ENCODE measurements at places on chromosomes 12 and 14.

- DNase-seq = no peak
Observed at GRCh38 chr14:101372894-101373620, 188.2 kb upstream of the DIO3 start.

DNA sequence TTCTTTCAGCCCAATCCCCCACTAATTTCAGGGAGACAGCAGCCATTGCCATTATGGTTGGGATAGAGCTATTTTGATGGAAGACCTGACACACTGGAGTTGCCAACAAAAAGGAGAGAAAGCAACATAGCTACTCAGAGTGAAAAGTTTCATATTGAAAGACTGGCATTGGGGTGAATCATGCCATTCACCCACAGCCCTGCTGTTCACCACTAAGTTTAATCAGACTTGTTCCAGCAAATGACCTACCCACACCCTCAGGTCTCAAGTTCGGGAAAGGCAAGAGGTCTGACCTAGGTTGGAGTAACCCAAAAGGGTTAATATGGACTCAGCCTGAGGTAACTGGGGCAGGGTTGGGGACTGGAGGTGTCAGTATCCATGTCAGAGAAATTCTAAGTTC lies 169.2 kb downstream of the PAWR start:
- DNase-seq = no peak

DNA sequence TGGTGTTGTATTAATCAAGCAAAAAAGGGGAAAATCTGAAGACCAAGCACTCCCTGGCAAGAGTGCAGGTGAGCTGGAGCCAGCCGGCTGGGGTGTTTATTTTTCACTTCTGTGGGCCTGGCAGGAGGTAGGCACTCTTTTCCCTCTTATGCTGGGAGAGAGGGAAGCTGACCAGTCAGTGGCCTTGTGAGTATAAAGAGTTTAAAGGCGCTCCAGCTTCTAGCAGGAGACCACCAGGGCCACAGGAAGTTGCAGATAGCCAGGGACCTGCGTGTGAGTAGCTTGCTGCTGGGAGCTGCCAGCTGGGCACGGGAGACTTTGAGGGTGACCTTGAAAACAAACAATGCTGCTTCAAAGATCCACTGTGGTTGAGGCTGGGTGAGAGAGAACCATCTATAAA lies 217.4 kb upstream of the PWP1 start:
- DNase-seq = no peak

DNA sequence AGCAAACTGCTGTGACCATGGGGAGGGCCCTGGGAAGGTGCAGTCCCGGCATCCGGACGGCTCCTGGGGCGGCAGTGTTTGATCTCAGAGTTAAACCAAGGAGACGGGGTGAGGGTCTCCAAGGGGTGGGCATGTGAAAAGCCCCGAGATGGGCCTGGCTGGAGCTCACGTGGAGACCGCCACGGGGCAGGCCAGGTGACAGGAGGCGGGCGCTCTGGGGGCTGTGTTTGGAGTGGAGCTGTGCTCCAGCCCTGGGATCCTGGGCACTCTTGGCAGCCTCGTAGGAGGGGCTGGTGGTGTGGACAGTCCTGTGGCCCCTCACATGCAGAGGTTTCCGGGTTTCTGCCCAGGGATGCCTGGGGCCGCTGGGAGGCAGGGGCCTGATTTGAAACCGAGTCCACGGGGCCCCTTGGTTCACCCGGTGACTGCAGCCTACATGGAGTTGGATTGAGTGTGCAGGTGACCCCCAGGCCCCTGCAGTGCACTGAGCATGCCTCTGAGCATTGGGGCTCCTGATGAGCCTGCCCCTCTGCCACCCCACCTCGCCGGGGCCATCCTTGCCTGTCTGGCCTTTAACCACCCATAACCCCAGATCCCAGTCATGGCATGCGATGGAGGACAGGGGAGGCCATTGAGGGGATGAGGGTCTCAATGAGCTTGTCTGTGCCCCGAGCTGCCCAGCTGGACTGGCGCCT lies 8.4 kb downstream of the KIF26A start:
- DNase-seq = no peak

DNA sequence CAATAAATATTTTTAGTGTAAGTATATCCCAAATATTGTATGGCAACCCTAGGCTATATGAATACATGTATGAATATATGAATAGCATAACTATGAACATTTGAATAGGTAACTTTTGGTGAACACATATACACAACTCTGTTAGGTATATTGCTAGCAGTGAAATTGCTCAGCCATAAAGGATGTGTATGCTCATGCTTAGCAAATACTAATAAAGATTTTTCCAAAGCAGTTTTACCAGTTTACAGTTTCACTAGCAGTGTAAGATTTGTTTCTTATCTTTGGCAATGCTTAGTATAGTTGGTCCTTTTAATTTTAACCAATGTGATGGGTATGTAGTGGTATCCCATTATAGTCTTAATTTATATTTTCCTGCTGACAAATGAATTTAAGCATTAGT lies 5.3 kb upstream of the DAAM1 start:
- no peak for DNase-seq

DNA sequence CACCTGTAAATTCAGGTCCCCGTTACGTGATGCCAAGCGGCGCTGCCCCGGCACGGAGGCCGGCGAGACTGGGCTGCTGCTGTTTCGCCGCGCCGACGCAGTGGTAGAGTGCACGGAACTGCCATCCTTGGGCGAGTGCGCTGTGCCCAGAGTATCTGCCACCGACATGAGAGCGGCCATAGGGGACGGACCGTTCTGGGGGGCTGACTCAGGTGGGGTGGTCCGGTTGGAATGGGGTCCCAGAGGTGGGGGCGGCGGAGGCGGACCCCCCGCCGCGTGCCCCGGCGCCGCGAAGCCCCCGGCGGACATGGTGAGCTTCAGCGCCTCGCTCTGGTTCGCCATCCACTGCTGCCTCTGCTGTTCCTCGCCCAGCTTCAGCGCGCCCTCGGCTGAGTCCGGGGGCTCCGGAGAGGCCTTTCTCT lies 2.8 kb downstream of the IRF2BPL start:
- no peak for DNase-seq

GRCh38 chr12:45166056-45166455 lies 49.8 kb upstream of the ANO6 start:
- no peak for DNase-seq

DNA sequence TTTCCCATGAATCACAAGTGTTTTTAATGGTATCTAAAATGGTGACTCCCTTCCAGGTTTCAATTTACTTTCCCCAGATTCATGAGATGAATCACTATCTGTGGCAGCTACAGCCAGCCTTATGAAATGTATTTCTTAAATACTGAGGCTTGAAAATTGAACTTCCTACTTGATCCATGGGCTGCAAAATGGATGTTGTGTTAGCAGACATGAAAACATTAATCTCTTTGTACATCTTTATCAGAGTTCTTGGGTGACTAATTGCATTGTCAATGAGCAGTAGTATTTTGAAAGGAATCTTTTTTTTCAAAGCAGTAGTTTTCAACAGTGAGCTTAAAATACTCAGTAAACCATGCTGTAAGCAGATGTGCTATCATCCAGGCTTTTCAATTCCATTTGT lies 250.8 kb downstream of the SLC6A15 start:
- DNase-seq = no peak

- DNase-seq = peak; percentile 28
Observed at GRCh38 chr14:68148276-68148675, 328.7 kb downstream of the RAD51B start.

DNA sequence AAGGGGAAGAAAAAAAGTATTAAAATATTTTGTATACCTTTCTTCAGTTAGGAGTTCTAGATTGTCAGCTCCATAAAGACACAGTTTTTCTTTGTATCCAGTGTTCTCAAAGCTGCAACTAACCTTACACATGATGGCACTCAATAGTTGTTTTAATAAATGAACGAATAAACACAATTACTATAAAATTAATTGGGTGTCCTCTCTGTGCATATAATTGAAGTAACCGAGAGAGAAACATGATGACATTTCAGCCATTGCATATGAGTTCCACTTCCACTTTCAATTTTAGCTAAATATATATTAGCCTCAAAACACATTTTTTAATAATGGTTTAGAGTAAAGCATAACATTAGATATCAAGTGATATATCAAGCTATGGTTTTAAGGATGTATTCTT lies 671.2 kb downstream of the LRFN5 start:
- DNase-seq = no peak

- peak; percentile 62 for DNase-seq
Observed at GRCh38 chr14:76456200-76456599, 80.3 kb downstream of the ESRRB start.

GRCh38 chr12:131896080-131896810 lies 1.8 kb downstream of the ULK1 start:
- peak; percentile 79 for DNase-seq

- no peak for DNase-seq
Observed at GRCh38 chr14:103319422-103319821, 14.6 kb upstream of the EIF5 start.

DNA sequence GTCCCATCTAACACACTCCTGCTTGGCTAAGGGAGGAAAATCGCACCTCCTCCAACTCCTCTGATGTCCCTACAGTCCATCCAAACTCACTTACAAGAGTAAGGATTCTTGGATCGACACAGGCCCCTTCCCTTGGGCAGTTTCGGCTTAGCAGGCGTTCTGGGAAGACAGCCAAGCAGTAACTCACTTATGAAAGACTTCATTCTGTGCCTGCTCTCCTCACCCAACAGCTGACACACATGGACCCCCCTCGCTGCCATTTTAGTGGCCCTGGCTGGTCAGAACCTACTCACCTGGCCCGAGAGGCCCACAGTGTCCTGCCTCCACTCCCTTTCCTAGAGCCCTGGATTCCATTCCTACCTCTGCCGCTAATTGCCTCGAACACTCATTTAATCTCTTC lies 52.3 kb upstream of the BCL2L14 start:
- DNase-seq = no peak

DNA sequence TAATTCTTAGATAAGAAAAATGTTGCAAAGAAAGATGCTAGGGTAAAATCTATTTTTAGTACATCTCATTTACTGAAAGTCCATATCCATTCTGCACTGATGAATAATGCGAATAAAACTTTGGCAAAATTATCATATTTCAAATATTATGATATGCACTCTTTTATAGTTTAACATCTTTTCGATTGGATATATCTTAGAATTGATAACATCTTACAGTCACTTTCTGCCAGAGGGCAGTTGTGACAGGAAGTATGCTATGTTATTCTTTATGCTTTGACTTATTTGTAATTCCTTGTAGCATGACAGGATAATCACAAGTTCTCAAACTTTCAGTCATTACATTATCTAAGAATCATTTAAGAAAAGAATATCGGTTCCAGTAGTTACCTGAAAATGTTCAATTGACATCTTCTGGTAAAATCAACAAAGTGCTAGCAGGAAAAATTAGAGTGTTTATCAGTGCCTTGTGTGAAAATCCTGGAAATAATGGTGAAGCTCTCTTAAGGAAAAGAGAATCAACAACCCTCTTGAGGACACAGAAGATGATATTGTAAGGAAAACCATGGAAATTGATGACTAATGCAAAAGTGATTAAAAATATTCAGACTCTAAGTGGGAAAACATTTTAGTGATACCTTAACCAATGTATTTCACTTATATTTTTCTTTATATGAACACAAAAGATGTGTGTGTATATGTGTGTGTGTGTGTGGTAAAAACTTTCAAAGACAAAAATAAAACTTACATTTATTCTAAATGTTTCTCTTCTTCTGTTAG lies 95.5 kb downstream of the SLC6A15 start:
- DNase-seq = no peak

GRCh38 chr12:121295116-121295745 lies 1.3 kb downstream of the CAMKK2 start:
- peak; percentile 29 for DNase-seq

DNA sequence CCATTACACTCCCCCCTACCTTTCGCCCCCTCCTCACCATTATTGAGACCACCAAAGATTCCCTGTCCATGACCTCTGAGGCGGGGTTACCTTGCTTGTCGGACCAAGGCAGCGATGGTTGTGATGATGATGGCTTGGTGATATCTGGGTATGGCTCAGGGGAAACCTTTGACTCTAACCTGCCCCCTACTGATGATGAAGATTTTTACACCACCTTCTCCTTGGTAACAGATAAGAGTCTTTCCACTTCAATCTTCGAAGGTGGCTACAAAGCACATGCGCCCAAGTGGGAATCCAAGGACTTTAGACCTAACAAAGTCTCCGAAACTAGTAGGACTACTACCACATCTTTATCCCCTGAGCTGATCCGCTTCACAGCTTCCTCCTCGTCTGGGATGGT lies 350.2 kb downstream of the DIO2 start:
- DNase-seq = no peak

DNA sequence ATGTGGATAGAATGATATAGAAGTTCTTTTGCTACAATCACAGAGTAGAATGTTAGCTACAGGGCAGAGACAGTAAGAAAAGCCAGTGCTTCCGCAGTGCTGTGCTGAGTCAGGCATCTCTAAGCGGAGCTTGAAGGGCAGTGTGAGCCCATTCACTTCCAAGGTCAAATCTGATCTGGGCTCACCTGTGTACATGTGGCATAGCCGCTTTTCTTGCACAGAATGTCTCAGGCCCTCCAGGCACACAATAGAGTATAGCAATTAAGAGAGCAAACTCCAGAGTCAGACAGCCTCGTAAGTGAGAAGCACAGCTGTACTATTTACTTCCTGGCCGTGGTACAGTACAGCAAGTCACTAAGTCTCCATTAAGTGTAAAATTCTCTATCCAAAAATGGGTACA lies 26.8 kb downstream of the CORO1C start:
- no peak for DNase-seq

DNA sequence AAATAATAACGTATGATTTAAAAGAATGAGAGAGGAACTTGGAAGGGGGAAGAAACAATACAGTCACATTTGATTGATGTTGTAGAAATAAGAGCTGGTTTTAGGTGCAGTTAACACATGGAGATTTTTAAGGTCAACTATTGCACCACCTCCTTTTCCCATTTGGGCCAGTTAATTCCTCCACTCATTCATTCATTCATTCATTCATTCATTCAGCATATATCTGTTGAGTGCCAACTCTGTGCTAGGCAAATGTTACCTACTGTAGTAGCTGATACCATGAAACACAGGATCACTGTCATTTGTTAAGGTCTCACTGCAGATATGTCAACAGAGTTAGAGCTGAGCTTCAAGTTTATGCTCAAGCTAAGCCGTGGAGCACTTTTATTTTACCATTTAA lies 115.7 kb upstream of the ARID2 start:
- no peak for DNase-seq

DNA sequence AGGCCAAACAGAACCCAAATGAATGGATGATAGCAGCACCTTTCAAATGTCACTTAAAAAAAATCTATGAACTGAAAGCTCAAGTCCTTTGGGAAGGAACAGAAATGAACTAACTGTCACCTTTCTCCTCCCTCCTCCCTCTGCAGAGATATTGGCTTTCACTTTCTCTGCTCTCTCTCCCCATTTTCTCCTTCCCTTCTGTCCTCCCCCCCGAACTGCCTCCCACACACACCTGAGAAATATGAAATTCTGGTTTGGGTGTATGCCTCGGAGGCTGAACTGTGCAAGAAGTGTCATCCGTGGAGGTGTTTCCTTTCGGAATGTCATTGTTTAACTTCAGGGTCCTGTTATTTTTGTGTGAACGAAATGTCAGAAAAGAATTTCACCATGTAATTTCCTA lies 87.8 kb downstream of the NEDD1 start:
- no peak for DNase-seq
